ENCODE measurements at places on chromosomes 6 and 20.

DNA sequence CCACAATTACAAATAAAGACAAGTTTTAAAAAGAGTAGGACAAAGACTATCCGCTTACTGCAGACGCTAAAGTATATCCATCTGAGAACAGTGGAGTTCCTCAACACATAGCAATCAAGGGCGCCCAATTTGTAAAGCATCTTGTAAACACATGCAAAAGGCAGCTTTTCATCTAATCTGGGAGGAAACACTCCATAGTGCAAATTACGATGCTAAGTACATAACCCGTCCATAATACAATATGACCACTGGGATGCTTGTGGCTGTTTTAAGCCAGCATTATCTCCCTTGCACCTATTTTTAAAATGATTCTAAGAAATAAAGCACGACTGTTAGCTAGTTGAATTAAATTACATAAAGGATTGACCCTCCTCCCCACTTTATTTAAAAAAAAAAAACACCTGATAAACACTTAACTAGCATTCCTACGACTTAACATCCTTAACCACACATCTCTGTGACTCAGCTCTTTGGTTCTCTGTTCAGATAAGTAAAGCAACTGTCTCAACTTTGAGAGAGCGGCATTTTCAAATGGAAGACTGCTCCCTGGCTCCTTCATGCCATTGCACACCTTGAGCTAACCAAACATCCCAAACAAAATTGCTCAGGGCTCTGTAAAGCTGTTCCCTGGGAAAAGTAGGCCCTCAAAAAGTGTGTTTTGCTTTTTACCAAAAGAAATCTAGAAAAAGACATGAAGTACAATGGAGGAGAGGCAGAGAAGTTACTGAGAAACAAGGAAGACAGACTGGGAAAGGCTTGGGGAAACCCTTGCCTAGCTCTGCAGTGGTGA lies 14.2 kb downstream of the SLC22A23 start:
- DNase-seq = no peak

DNA sequence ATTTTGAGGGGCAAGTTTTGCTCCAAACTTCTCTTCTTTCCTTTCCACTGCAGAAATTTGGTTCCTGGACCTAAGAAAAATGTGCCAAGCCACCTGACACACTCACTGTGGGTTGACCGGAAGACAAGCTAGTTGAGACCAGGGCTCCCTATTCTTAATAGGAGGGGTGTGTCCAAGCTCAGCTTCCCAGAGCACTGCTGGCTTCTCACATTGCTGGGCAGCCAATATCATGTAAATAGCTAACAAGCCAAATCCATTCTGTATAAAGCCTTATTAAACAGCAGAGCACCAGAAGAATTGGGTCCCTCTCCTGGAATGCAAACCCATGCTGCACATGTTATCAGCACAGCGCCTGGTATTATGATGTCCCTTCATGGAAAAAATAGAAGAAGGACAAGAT lies 17.0 kb upstream of the SAMD3 start:
- no peak for DNase-seq

DNA sequence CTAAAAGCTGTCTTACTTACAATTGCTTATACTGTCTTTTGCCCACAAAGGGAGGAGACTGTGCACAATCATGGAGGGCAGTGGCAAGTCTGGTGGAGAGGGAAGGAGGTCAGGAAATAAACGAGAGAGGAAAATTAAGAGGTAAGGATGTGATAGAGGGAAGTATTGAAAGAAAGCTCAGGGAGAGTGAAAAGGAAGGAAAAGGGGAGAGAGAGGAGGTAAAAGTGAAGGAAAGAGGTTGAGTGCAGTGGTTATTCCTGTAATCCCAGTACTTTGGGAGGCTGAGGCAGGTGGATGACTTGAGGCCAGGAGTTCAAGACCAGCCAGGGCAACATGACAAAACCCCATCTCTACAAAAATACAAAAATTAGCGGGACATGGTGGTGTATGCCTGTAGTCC lies 82.7 kb upstream of the EPB41L1 start:
- DNase-seq = no peak

DNA sequence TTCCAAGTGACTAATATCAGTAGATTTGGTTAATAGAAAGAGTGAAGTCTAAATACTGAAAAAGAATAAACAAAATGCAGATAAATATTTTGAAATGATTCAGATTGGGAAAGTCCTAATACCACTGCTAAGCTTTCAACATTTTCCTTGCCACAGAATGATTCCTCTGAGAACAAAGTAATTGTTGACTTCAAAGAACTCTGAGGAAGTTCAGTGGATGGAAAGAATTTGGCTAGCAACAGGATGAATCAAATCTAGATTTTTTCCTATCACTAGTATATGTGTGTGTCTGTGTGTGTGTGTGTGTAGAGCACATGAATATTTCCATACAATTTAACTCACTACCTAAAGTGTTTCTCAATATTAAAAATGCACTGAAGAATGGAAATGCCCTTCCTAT lies 107.9 kb upstream of the PREP start:
- DNase-seq = no peak

DNA sequence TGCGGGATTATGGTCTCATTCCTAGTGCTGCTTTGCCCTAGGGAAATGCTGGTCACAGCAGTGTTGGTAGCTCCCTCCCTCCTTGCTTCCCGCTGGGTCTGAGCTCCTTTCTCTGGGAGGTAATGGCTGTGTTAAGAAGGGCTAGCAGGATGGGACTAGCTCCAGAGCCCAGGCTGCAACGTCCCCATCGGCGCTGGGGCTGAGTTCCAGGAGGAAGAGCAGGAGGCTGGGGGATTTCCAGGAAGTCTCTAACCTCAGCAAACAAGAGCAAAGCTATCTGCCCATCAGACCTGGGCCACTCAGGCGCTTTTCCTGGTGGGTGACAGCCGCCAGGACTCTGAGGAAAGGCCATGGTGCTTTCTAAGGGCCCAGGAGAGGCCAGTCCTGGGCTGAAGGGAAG lies 174.2 kb downstream of the DLL1 start:
- DNase-seq = no peak

DNA sequence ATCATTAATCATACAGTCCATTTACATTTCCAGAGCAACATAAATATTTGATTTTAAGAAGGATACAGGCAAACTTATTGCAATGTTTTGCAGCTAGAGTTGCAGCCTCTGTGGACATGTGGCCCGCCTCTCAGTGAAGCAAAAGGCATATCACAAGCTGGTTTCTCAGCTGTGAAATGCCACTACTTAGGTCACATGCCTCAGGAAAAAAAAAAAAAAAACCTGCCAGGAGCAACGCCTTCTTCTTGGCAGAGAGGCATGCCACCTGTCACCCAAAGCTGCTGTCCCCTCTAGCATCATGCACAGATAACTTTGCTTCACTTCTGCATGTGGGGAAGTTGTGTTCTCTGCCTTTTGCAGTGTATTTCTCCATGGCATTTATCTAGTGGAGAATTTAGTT lies 18.5 kb downstream of the GRM1 start:
- DNase-seq = no peak

- no peak for DNase-seq
Observed at GRCh38 chr6:69408886-69409285, 387.9 kb downstream of the LMBRD1 start.

DNA sequence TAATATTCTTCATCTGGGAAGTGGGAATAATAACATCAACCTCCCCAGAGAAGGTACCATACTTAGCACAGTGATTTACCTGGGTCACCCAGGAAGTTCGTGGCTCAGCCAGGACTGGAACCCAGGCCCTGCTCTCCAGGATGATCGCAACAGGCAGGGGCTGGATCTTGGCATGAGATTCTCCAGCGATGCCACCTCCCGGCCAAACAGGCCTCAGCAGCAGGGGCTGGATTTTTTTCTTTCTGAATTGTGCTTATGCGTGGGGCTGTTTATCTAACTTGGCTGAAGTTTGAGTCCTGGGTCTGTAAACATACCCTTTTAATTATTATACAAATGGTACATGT lies 129.5 kb upstream of the PTPN1 start:
- peak; percentile 64 for DNase-seq

DNA sequence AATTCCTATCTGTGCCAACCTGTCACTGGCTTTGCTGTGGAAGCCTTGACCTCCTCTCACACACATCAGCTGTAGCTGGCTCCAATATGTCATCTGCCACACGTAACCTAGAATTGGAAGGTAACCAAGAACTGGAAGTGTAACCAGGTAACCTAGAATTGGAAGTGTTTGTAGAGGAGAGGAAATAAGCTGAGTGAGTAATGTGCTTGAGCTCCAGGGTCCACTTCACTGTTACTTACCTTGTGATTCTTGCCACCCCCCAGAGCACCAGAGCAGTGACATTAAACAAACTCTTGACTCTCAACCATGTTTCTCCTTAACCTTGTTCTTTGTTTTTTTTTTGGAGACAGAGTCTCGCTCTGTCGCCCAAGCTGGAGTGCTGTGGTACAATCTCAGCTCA lies 350.5 kb downstream of the NRN1 start:
- DNase-seq = no peak

- no peak for DNase-seq
Observed at GRCh38 chr6:14559746-14560536, 442.4 kb downstream of the CD83 start.

GRCh38 chr6:54112151-54112650 lies 958 bp downstream of the MLIP start:
- DNase-seq = no peak

DNA sequence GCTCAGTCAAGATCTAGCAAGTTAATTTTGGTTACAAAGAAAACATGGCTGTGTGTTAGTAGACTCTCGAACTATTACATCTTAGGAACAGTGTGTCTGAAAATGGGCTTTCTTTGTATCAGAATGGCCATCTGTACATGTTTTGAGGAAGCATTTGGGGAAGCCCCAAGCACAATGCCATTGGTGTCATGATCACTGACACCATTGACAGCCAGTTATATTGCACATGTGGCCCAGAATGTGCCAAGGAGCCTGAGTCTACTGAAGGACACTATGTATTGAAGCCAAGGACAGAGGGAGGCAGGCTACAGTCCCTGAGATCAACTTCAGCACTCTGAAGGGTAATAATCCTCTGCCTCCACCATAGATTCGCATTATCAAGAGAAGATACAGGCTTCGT lies 12.6 kb upstream of the FAM50B start:
- DNase-seq = no peak

- DNase-seq = no peak
Observed at GRCh38 chr20:41119614-41120561, 17.5 kb upstream of the PLCG1 start.

DNA sequence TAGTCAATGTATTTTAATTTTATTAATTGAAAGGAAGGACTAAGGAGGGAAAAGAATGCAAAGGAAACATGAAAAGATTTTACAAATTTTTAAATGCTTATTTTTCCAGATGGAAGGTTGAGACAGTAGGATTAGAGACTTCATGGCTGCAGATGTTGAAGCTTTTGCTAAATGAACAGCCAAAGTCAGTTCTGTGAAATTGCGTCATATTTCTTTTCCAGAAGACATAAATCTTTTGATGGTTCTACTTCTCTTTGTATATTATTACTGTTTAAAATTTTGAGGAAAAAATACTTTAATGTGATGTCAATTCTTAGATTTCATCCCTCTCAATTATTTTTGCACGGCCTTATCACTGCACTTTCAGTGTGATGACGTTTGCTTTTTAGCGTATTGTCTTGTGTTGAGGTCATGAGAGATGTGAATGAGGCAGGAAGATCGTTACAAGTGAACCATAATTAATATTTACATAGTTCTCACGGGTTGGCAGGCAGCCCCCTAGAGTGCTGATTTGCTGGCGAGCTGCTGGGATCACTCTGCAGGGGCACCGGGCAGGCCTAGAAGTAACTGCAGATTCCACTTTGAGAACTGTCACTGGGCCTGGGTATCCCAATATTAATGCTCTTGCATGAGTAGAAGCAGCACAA lies 158.1 kb downstream of the TBXT start:
- DNase-seq = no peak

DNA sequence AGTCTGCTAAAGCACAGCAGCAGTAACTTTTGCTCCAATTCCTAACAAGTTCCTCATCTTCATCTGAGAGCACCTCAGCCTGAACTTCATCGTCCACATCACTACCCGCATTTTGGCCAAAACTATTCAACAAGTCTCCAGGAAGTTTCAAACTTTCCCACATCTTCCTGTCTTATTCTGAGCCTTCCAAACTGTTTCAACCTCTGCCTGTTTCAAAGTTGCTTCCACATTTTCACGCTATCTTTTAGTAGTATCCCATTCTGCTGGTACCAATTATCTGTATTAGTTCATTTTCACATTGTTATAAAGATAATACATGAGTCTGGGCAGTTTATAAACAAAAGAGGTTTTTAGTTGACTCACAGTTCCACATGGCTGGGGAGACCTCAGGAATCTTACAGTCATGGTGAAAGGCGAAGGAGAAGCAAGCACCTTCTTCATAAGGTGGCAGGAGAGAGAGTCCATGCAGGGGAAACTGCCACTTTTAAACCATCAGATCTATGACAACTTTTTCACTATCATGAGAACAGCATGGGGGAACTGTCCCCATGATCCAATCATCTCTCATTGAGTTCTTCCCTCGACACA lies 99.4 kb upstream of the GRIK2 start:
- no peak for DNase-seq

GRCh38 chr6:104682722-104683643 lies 176.7 kb downstream of the HACE1 start:
- DNase-seq = peak; percentile 49

- DNase-seq = no peak
Observed at GRCh38 chr6:169847141-169847674, 95.8 kb downstream of the ERMARD start.

- DNase-seq = peak; percentile 71
Observed at GRCh38 chr20:17969278-17969883, 563 bp downstream of the MGME1 start.

DNA sequence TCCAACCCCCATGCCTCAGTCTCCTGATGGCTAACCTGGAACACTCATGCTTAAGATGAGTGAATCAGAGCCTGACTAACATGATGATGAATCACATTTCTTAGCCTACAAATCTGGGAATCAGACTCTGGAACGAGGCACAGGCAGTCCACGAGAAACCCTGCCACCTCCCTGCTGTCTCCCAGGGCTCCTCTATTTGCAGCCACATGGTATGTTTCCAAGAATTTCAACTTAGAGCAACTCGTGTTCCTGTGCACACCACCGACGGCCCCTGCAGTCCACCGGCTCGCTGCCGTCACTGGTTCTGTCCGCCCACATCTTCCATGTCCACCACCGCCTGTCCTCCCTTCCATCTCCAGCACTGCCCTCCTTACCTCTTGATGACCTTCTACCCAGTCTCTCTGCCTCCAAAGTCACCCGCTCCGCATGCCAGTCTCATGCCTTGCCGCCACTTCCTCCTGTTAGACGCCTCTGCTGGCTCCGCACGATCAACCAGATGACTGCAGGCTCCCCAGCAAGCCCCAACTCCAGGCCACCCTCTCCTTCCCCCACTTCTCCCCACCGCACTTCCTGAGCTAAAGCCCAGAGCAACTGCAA lies 87.6 kb downstream of the AGPAT4 start:
- DNase-seq = no peak

DNA sequence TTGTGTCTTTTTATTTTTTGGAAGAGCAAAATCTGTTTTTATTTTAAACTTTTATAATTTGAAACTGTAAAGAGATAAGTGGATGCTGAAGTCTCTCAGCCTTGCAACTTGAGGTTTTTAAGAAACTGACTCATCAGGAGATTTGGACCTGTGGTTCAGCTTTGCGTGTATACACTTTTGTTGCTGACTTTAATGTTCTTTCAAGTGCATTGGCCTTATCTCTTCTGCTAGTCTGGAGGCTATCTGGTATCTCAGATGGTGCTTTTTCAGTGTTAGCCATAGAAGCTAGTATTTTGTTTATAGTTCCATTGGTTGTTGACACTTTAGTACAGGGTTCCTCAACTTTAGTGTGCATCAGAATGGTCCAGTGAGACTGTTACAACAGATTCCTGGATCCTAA lies 504.0 kb upstream of the SPTLC3 start:
- DNase-seq = no peak

- DNase-seq = no peak
Observed at GRCh38 chr20:23141450-23142161, 55.5 kb upstream of the CD93 start.

- DNase-seq = no peak
Observed at GRCh38 chr6:136424450-136424849, 125.8 kb downstream of the MAP7 start.
